B cell (primary cell): ENCODE measurements at places on chromosomes 16 and 17. TPM values are rescaled to one million over a fixed set of nuclear protein-coding genes. Genes with fewer than 3 reads are reported as not detected.

- peak; percentile 18 for DNase-seq
- H3K36me3 ChIP-seq = no peaks in the 10 kb centered on the region
- peaks cover 81% of the 10 kb centered on the region for H3K27me3 ChIP-seq
- H3K27ac ChIP-seq = no peak overlapping the region
- no peak overlapping the region for H3K4me3 ChIP-seq
Measured at GRCh38 chr16:54937671-54938211, 7.1 kb downstream of the IRX5 start.

TPSB2 gene
- total RNA-seq = not detected in 2 replicates

PIEZO1 gene
- total RNA-seq = 108 and 118 TPM in 2 replicates

DNA sequence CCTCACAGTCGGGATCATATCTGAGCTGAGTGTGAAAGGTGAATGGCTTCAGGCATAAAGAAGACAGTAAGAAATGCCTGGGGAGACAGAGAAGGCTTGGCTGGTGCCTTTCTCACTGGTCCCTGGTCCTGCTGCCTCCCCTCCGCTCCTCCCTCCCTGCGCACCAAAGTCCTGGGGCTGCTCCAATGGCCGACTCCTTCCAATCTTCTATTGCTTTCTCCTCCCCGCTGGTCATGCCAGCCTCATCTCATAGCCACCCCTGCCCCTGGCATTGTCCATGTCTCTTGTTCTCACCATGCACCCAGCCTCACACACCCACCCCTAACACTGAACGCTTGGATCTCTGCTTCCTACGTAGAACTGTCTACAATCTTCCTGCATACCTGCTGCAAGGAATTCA is 18.0 kb downstream of the TLE7 start:
- H3K27me3 ChIP-seq = peaks cover 5% of the 10 kb centered on the region
- H3K36me3 ChIP-seq = no peaks in the 10 kb centered on the region
- H3K4me3 ChIP-seq = no peak overlapping the region
- peaks cover 4% of the 10 kb centered on the region for H3K4me1 ChIP-seq
- DNase-seq = no peak

DNA sequence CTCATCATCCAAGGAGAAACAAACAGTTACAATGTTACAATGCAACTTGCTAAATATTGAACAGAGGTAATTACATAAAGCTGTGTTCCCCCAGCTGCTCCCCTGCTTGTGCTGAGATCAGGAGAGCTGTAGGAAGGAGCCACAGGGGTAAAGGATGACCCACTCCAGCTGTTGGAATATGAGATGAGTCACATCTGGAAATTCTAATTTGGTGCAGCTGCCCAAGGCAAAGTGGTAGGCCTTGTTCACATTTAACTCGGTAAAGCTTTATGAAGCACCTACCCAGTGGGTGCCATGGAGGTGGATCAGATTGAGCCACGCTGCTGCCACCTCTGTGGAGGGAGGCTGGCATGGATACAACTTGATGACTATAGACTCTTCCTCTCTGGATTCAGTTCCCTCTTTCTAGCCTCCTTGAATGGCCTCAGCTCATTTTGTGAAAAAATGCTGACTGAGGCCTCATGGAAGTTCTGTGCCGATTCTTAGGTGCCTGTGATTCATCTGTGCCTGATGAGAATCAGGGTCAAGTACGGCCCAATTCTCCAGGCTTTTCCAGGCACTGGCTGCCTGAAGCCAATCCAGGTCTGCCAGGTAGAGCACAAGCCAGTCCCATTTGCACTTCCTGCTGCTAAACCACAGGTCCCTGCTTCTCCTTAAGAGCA is 7.4 kb downstream of the ZNF689 start:
- no peak for DNase-seq
- H3K4me1 ChIP-seq = no peaks in the 10 kb centered on the region
- H3K27ac ChIP-seq = no peak overlapping the region

GRCh38 chr16:85377388-85378144 is 235.6 kb upstream of the GSE1 start:
- DNase-seq = no peak
- no peaks in the 10 kb centered on the region for H3K4me1 ChIP-seq
- no peak overlapping the region for H3K4me3 ChIP-seq
- no peaks in the 10 kb centered on the region for H3K27me3 ChIP-seq
- no peak overlapping the region for H3K27ac ChIP-seq

GRCh38 chr17:50938821-50939541 is 72.8 kb upstream of the TOB1 start:
- H3K27ac ChIP-seq = no peak overlapping the region
- DNase-seq = no peak
- no peak overlapping the region for H3K4me3 ChIP-seq
- H3K4me1 ChIP-seq = peaks cover 2% of the 10 kb centered on the region
- no peaks in the 10 kb centered on the region for H3K36me3 ChIP-seq

DNA sequence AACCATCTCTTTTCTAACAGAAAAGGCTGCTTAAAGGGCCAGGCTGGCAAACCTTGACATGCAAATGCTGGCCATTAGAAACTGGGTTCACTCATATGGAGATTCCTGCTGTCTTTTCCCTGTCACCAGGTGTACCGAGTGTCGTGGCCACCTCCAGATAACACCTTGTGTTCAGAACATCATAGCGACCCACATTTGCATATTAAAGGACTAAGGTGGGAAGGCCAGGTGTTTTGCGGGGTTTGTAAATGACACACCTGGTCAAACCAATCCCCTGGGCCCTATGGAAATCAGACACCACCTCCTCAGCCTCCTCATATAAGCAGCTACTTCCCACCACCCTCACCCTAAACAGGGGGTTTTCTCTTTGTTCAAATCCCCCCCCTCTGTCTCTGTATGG is 2.5 kb upstream of the AIPL1 start:
- H3K4me1 ChIP-seq = no peaks in the 10 kb centered on the region
- no peak overlapping the region for H3K27ac ChIP-seq
- no peaks in the 10 kb centered on the region for H3K27me3 ChIP-seq

PYY gene
- not detected in 2 replicates for total RNA-seq

DNA sequence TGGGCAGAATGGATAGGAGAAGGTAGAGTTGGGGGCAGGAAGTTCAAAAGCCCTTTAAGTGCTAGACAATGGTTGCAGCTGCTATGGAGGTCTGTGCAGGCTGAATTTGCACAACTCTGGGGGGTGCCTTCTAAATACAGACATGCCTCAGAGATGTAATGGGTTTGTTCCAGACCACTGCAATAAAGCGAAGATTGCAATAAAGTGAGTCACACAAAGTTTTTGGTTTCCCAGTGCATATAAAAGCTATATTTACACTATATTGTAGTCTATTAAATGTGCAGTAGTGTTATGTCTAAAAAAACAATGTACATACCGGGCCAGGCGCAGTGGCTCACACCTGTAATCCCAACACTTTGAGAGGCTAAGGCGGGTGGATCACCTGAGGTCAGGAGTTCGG is 60.5 kb upstream of the MYOCD start:
- H3K36me3 ChIP-seq = no peaks in the 10 kb centered on the region
- H3K27me3 ChIP-seq = no peaks in the 10 kb centered on the region
- no peak for DNase-seq
- H3K27ac ChIP-seq = no peak overlapping the region
- H3K4me1 ChIP-seq = no peaks in the 10 kb centered on the region

DNA sequence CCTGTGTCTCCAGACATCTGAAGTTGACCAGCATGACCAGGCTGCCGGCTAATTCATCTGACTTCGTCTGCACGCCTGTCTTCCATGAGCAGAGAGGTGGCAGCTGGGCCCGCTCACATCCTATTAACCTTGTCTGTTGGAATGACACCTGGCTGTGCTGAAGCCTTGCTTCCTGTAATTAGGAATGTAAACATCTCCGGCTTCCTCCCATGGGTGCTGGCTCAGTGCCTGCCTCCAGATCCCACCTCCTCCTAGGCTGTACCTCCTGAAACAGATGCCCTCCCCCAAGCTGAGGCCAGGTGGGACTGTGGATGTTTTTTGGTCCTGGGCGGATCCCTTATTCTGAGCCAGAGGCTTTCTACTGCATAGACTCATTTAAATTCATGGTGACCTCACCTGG is 296.3 kb downstream of the HS3ST4 start:
- H3K27ac ChIP-seq = no peak overlapping the region
- H3K4me3 ChIP-seq = no peak overlapping the region
- H3K27me3 ChIP-seq = no peaks in the 10 kb centered on the region
- H3K36me3 ChIP-seq = no peaks in the 10 kb centered on the region

DNA sequence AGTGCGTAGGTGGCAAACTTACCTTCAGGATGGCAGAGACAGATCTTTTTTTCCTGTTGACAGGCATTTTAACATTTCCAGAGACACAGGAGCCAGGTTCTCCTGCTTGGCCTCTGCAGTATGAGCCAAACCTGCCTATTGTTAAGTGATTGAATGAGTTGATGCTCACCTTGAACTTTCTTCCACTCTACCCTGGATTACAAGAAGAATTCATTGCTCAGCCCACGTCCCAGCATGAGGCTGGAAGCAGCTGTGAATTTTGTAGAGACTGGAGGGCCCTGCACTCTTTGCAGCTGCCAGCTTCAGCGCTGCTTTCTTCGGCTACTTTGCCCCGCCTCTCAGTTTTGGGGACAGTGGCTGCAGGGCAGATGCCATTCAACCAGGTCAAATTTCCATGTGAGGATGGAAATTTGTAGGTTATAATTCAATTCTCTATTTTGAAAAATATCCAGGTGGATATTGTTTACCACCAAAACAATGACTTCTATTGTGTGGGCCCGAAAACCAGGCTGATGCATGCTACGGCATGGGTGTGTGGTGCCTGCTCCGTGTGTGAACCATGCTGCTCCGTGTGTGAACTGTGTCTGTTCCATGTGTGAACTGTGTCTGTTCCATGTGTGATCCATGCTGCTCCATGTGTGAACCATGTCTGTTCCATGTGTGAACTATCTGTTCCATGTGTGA is 75.2 kb upstream of the METTL9 start:
- peaks cover 3% of the 10 kb centered on the region for H3K4me1 ChIP-seq
- no peak overlapping the region for H3K4me3 ChIP-seq
- no peaks in the 10 kb centered on the region for H3K36me3 ChIP-seq
- H3K27me3 ChIP-seq = peaks cover 3% of the 10 kb centered on the region
- H3K27ac ChIP-seq = no peak overlapping the region

DNA sequence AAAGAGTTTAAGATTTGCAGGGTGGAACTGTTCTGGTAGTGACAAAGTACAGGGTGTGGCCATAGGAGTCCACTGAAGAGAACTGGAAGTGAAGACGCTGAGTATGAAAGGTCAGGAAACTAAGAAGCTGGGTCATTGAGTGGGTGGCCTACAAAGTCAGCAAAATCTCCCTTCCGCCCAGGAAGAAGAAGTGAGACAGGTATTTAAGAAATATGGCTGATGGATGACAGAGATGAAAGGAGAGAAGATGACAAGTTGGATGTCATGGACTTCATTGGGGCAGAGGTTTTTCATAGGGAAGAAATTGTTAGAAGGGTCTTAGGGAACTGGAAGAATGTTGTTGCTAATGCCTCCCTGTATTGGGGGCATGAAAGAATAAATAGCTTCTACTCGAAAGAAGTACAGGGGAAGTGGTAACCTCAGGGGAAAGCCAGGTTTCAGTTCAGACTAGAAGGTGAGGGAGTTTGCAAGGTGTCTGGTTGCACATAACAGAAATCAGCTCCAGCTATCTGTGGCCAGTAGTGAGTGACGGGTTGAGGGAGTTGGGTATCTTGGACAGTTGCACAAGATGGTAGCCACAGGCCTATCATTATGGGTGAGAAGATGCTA is 33.6 kb upstream of the MED13 start:
- H3K4me3 ChIP-seq = no peak overlapping the region
- peak overlapping the region; percentile 59 for H3K27ac ChIP-seq
- peak; percentile 69 for DNase-seq
- H3K36me3 ChIP-seq = no peaks in the 10 kb centered on the region
- peaks cover 26% of the 10 kb centered on the region for H3K4me1 ChIP-seq
